ENCODE measurements at places on chromosomes 4 and X.
A peak's percentile ranks its signal among the peaks of the same experiment; 100 is the strongest.

DNA sequence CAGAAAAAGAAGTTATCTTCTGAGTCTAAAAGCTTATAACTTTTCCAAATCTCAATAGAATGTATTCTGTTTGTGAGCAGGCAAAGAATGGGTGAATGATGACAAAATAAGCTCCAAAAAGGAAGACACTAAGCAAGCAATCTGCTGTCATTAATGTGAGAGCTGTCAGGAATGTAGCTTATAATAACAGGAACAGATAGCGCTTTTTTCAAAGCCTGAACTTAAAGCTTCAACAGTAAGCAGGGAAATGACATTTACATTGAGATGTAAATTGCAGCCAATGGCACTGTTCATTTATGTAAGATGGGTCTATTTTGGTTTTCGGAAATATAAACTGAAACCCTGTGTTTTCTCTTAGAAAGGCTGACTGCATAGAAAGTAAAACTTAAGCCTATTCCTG, 1005.9 kb downstream of the PDHA2 start:
- DNase-seq: no peak

GRCh38 chrX:151151665-151152267, 24.6 kb upstream of the GPR50 start:
- no peak for DNase-seq

- DNase-seq: peak; percentile 83
These were observed 2.2 kb downstream of the MAMLD1 start for GRCh38 chrX:150365051-150365989.

- DNase-seq: no peak
These were observed 311.1 kb downstream of the INPP4B start for GRCh38 chr4:142535009-142535408.

DNA sequence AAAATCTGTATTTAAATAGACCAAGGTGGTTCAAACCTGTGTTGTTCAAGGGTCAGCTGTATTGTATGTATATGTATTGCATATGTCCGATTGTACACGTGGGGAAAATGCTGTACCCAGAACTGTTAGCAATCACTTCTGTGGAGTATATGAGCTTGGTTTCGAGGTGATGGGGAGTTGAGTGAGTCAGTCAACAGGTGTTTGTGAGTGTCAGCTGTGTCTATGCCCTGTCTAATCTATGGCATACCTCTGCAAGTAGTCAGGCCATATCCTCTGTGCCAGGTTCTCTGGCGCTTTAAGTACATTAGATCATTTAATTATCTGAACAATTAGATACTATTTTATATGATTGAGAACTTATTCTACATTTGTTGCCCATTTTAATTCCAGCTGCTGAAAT, 7.4 kb downstream of the ZRSR2 start:
- no peak for DNase-seq

GRCh38 chr4:129254526-129254925, 158.6 kb downstream of the C4orf33 start:
- no peak for DNase-seq

- no peak for DNase-seq
These were observed 104.3 kb upstream of the IGSF1 start for GRCh38 chrX:131393426-131393825.

GRCh38 chr4:94419956-94420355, 31.8 kb upstream of the PDLIM5 start:
- DNase-seq: no peak

GRCh38 chr4:53582194-53582593, 9.1 kb downstream of the LNX1 start:
- DNase-seq: no peak

DNA sequence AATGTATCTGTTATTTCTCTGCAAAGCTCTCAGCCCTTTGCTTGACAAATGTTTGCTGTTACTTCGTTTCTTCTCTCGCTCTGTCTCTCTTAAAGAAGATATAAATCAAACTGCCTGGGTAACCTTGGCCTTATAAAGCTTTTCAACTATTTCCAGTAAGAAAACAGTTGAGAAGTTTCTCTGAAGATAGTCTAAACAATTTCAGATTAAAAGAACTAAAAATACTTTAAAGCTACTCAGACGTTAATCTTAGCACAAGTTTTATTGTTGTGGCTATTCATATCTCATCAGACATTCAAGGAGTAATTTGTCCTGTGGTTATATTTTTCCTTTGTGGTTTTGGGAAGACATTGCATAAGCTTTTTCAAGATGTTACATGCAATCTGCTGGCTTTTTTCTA, 22.6 kb downstream of the HOPX start:
- DNase-seq: no peak

- no peak for DNase-seq
These were observed 1368.2 kb downstream of the STIM2 start for GRCh38 chr4:28228561-28229491.

DNA sequence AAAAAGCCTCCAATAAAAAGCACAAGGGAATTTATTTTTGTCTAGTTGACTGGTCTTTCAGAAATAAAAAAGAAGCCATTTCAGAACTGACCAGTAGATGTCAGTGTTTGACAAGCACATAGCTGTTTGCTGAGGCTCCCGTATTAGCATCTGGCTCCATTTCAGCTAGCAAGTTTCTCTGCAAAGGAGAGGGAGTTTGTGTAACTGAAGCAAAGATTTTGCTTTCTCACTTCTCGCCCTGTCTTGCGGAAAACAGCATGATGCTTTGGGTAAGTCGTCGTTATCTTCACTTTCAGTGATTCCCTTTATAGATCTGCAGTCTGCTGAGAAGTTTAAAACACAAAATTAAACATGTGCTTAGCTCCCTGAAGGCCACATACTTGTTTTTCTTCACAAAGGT, 85.5 kb downstream of the CT47B1 start:
- no peak for DNase-seq
